ENCODE measurements at places on chromosomes 5 and 9.

- DNase-seq: no peak
Measured at GRCh38 chr5:132065951-132066701, 5.7 kb downstream of the IL3 start.

- peak; percentile 44 for DNase-seq
Measured at GRCh38 chr5:109694451-109694891, 4.7 kb downstream of the MAN2A1 start.

- peak; percentile 41 for DNase-seq
Measured at GRCh38 chr5:6522923-6523322, 74.3 kb downstream of the UBE2QL1 start.

- DNase-seq: no peak
Measured at GRCh38 chr5:173324115-173325001, 3.9 kb downstream of the STC2 start.
